ENCODE measurements at places on chromosomes 11 and 22.

DNA sequence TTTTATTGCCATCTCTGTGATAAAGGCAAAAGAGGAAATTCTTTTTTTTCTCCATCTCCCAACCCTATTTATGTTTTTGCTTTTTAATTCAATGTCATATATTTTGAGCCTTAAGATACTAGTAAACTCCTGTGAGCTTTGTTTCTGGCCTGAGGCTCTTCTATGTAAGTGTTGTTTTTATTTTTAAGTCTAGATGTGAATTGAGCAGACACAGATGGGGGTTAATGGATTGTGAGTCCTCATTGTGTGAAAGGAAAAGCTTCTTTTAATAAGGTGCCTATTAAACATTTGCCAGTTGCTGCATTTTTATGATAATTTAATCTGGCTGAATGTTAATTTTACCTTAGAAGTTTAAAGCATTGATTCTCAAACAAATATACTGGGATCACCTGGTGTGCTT is 2337.9 kb upstream of the RAG2 start:
- no peak for DNase-seq

DNA sequence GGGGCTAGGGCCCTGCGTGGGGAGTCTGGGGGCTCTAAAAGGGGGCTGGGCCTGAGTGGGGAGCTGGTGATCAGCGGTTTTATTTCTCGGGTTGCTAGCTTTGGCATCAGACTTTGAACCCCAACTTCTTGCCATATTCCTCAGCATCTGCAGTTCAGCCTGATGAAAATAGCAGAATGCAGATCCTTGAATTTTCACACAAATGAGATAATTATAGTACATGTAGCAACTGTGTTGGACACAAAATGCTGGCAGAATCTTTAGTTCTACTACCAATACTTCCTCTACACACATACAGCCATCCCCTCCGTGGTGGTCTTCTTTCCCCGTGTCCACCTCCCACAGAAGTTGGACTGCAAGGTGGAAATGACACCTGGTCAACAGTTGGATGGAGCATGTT is 1.5 kb downstream of the ZC3H7B start:
- DNase-seq: no peak

DNA sequence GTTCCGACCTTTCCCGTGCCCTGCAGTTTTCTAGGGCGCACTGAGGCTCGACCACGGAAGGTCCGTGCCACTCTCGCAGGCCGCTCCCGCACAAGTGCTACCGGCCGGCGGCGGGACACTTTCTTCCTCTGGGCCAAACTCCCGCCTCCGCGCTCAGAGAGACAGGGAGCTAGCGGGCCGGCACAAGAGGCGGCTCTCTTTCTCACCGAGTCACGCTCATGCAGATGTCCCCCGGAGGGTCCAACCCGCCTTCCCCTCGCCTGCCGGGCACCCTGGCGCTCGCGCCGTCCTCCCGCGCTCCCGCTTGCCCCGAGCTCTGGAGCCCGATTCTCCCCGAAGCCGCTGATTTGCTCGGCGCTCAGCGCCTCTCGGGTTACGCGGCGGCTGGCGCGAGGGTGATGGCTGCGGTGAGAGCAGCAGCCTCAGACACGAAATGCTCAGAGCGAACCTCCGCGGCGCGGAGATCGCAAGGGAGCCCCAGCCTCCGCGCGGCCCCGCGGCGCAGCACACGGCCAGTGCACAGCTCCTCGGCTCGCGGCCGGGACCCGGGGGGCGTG is 1.0 kb downstream of the LMO1 start:
- peak; percentile 25 for DNase-seq

GRCh38 chr11:57335343-57336110 is at the start of gene SSRP1:
SSRP1 (minus strand) TSS chr11:57335892; CDS start chr11:57335121, 771 bp downstream.
- peak; percentile 43 for DNase-seq

DNA sequence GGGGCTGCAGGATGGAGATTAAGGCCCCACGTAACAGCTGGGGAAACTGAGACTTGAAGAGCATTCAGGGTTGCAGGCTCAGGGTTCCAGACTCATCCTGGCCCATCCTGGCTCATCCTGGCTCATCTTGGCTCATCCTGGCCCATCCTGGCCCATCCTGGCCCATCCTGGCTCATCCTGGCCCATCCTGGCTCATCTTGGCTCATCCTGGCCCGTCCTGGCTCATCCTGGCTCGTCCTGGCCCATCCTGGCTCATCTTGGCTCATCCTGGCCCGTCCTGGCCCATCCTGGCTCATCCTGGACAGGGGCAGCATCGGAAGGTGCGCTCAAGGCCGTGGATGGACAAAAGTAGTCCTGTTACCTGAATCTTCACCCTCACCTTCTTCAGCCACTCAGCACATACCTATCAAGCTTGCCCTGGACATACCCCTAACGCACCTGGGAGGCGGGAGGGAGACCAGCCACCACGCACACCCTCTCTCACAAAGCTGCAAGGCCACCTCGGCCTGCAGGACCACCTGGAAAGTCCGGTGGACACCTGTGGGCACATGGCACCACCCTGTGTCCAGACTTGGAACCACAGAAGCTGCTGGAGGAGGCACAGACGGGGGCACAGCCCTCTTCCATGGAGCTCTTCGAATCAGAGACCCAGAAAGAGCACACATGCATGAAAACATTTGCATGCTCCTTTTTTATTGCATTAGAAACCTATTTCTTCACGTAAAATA is 20.3 kb upstream of the NLRP6 start:
- DNase-seq: no peak

DNA sequence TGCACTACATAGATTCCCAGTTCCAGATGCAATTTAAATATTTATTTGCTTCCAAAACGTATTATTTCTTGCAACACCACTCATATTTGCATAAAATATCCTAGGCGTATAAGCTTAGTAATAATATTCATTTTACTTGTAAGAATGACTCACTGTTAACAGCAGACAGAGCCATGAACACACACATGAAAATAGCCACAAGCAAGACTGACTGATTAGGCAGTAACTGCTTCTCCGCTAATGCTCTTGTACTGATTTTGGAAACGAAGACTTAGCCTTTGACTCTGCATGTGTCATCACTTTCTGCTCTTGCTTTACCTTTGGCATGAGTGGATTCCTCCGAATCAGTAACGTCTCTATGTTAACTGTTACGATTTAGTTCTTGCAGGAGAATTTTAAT is 6.0 kb downstream of the OR10Q1 start:
- no peak for DNase-seq

DNA sequence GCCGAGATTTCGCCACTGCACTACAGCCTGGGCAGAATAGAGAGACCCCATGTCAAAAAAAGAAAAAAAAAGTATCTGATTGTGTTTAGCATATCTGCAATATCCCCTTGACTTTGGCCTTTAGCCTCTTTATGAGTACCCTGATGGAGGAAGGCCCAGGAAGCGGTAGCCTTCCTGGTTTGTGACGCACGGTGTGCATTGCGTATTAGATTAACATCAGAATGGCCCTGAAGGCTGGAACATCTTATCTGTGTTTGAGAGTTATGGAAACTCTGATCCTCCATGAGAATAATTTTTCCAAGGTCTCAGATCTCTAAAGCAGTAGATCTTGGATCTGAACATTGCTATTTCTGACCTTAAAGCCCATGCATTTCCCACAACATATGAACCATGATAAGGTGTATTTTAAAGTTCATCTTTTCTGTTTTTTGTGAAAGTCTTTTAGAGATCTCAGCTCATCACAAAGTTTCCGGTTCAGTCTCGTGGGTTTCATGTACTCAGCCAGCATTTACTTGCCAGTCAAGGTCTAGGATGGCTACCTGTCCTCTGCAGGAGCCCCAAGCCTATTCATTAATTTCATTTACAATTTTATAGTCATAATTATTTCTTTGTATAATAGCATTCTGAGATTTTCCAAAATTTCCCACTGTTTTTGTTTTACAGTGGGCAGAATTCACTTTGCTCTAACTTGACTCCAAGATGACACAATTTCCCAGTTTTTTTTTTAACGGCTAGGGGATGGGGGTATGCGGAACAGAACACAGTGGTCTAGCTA is 605 bp upstream of the FDX1 start:
- no peak for DNase-seq

- DNase-seq: no peak
These were observed 286.4 kb downstream of the CADM1 start for GRCh38 chr11:115217726-115218311.

DNA sequence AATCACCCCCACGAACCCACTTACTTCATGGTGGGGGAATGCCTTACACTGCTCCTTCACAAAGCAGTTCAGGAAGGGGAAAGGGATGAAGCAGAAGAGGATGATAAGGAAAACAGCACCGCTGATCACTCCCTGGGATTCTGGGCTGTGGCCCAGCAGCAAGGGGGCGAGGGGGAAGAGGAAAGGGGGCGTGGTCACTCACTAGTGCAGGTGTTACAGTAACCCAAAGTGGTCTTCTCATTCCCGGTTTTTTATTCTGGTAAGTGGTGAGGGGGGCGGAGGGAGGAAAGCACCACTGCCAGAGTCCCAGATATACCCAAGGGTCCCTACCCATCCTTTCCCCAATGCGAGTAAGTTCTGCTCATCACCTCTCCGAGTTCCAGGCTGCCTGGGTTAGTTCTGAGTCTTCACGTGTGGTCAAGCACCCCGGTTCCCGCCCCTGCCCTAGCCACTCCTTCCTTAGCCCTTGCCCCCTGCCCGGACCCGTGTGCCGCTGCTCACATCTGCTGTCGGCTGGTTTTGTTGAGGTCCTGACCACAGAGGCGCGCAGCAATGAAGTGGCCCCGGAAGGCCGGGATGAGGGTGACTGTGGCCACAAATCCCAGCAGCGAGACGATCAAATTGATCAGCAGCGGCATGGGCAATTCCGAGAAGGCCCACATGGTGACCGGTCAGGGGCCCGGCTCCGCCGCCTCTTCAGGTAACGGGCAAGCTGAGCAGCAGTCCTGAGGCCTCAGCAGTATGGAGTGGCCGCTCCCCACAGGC is 477 bp downstream of the DPAGT1 start:
- DNase-seq: no peak

- DNase-seq: no peak
These were observed 784.2 kb upstream of the CCDC179 start for GRCh38 chr11:23644443-23644842.

GRCh38 chr11:86802601-86803051 is 2.3 kb downstream of the PRSS23 start:
- no peak for DNase-seq

DNA sequence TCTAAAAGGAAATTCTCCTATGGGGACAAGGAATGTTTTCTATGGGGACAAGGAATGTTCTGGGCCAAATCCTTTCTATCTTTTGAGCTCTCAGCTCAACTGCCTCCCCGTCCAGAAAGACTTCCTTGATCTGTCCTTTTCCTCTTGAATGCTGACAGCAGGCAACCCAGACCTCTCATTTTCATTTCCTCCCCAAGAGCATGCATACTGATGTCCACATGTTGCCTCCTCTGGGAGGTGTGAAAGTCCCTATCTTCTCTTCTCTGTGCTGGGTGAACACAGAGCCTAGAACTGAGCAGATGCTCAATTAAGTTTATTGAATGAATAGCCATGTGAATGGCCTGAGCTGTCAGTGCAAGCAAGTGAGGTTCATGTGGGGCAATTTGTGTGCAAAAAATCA is 331.9 kb upstream of the NARS2 start:
- no peak for DNase-seq

GRCh38 chr11:67048515-67049130 is 8.0 kb upstream of the RHOD start:
- DNase-seq: no peak

GRCh38 chr11:1235306-1235900 is 12.5 kb downstream of the MUC5B start:
- no peak for DNase-seq

- DNase-seq: no peak
These were observed 9.0 kb upstream of the KCTD14 start for GRCh38 chr11:78032090-78032489.

DNA sequence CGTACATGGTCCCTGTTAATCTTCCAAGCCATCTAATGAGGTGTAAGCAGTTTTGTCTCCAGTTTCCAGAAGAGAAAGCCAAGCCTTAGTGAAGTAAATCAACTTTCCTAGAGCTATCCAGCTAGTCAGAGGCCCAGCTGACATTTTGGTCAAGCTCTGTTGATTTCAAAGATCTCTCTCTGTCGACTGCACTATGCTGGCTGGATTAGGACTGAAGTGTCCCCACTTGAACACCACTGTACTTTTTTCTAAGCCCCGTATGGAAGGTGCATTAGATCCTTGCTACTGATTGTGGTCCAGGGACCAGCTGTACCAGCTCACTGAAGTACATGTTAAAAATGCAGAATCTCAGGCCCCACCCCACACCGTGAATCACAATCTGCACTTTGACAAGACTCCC is 176.5 kb upstream of the NAV2 start:
- DNase-seq: no peak

DNA sequence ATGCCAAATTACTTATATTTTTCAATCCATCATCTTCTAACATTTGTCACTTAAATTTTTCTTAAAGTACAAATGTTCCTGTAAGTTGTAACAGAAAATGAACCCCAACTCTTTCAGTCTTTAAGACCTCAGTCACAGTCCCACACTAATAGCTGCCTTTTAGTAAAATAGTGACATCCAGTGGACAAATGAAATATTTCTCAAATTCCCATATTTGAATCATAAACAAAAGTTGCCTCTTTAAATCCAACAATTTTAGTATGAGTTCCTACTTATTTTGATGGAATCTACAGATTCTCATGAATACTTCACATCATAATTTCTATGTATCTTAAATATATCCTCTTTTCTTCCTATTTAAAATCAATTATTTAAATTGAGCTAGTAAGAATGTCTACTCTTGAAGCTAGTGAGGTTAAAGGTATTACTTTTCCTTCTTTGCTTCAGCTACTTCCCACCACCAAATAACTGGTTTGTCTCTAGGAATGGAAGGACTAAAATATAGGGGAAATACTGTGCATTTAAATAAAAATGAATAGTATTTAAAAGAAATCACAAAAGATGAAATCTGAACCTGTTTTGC is 9.2 kb downstream of the LIN7C start:
- no peak for DNase-seq

DNA sequence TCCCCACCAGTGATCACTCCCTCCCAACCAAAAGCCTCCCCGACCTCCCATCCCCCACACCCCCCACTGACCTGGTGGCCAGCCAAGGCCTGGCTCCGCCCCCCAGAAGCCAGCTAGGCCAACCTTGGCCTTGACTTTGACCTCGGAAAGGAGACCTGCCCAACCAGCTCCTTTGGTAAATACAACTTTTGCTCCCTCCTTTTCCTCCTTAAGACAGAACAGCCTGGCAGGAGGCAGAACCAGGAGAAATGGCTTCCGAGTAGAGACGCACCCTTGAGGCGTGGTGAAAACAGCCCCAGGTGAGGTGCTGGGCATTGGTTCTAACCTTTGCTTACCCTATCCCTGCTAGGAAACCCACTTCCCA is 27.0 kb downstream of the PLEKHA7 start:
- no peak for DNase-seq

Measured in skeletal muscle cell (primary cell).